ENCODE measurements at places on chromosomes 7 and 10. TPM values are rescaled to one million over a fixed set of nuclear protein-coding genes. Genes with fewer than 3 reads are reported as not detected.

DNA sequence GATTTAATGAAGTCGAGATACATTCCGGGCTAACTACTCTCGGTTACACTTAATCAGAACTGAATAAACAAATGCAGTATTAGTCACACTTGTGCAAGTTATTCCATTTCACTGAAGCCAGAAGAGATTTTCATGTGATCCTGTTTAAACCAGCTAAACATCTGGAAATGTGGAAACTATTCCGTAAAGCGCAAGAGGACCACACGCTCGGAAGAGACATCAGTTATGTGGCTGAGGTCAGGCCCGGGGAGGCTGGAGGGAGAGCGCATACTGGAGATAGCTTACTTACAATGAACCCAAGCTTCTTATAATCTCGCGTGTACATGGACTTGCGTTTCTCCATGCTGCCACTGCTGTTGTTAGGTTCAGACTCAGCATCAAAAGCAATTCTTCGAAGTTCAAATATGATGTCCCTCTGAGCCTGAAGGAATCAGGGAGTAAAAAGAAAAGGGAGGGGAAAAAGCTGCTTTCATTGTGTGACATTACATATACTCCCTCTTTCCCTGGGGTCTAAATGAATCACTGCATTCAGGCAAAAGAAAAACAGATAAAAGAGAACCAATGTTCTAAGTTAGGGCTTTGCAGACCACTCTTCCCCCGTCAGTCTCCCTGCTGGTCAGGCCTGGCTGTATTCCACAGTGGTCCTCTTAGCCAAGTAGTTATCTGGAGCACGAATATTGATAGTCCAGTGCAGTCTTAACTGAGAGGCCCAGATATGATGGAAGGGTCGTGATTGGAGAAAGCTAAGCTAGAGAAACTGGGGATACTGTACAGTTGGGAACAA is 237.4 kb downstream of the ELMO1 start:
- DNase-seq, result peak; percentile 31

DNA sequence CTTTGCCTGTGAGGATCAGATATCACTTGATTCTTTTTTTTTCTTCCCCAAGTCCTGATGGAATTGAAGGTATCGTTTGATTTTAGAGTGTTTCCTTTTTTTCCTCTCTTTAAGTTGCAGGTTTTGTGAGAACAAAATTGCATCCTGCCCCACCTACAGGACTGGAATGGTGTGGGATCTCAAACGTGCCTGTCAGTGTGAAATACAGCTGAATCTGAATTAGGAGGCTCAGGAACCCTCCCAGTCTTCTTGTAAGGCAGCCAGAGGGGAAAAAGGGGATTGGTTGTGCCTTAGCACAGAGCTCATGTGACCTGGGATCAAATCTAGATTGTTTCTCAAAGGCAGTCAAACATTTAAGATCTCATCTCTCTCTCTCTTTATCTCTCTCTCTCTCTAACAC is 32.7 kb upstream of the KLHL7 start:
- DNase-seq, result peak; percentile 62

DNA sequence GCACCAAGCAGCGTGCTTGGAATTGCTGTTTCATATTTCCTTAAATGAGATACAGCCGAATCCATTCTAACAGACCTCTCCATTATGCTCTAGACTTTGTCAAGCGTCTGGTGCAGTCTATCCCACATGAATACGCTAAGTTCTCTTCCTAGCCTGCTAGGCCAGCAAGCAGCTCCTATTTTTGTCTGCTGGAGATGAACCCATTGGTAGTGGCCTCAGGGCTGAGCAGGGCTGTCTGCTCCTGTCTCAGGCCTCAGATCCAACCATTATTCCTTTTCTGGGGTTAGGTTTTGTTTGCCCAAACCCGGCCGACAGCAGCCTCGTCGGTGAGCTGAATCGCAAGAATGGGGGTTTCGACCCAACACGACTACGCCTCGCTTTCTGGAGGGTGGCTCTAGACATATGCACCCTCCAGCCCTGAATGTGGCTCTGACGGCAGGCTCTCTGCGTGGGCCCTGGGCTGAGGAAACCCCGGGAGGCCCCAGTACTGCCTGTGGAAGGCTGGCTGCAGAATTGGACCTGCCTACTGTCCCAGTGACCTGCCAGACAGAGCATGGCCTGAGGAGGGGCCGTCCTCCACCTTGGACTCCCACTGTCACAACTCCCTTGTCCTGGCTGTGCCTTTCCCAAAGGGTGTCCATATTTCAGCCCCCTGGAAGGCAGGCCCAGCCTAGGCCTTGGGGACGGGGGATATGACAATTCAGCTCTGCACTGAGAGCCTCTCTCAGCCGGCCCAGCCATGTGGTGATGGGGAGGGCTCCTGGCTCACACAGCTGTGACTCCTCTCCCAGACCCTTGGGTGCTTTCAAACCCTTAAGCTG is 267.9 kb upstream of the TCERG1L start:
- DNase-seq, result no peak

- no peak for DNase-seq
Measured at GRCh38 chr7:15594461-15594860, 32.6 kb upstream of the AGMO start.

- DNase-seq, result no peak
Measured at GRCh38 chr10:112857493-112857892, 92.6 kb upstream of the TCF7L2 start.

DNA sequence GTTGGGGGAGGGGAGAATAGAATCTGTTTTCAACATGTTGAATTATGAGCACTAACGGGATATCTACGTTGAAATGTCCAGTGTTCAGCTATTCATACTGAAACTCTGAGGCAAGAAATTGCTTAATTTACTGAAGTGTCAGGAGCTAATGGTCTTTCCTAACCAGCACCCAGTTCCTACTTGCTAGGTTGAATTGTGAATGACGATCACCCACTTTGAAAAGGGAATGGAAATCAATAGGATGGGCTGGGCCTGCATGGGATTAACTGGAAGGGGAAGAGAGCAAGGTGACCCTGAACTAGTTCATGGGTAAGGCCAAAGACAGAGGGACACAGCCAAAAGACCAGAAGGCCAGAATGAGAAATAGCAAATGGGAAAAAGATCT is 51.3 kb downstream of the HIPK2 start:
- no peak for DNase-seq

DNA sequence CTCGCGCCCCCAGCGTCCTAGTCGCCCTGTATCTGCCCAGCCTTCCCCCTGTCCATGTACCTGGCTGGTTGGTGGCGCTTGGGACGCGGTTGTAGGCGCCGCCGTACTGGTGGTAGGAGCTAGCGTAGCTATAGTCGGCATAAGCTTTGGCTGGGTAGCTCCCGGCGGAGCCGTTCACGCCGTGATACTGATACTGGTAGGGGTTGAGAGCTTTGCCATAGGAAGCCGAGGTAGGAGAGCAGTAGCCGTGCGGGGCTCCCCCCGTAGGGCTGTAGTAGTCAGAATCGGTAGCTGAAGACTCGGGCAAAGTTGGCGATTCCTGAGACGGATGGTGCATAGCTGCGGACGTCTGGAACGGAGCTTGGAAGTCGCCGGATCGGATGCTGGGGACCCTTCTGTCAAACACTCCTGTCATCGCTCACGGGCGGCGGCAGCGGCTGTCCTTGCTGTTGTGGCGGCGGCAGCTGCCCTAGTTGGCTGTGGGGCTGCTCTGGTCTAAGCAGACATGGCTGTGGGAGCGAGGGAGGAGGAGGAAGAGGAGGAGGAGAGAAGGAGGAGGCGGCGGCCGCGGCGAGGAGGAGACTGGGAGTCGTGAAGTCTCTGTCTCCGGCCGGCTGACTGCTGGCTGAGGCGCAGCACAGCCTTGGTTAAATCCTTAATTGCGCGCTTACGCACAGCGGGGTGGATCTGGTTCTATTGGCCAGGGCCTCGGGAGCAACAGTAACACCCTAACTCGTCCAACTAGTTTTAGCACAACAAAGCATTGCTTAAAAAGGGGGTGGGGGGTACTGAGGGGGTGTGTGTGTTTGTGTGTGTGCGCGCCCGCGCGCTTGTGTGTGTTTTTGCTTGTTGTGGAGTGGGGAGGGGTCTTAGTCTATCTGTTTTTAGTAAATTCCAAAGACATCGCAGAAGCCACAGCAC is at the start of gene DLX5:
DLX5 (minus strand) TSS at position 623 of the 921 bp plus-strand sequence; CDS start at position 415, 208 bp downstream.
- DNase-seq, result peak; percentile 94

DNA sequence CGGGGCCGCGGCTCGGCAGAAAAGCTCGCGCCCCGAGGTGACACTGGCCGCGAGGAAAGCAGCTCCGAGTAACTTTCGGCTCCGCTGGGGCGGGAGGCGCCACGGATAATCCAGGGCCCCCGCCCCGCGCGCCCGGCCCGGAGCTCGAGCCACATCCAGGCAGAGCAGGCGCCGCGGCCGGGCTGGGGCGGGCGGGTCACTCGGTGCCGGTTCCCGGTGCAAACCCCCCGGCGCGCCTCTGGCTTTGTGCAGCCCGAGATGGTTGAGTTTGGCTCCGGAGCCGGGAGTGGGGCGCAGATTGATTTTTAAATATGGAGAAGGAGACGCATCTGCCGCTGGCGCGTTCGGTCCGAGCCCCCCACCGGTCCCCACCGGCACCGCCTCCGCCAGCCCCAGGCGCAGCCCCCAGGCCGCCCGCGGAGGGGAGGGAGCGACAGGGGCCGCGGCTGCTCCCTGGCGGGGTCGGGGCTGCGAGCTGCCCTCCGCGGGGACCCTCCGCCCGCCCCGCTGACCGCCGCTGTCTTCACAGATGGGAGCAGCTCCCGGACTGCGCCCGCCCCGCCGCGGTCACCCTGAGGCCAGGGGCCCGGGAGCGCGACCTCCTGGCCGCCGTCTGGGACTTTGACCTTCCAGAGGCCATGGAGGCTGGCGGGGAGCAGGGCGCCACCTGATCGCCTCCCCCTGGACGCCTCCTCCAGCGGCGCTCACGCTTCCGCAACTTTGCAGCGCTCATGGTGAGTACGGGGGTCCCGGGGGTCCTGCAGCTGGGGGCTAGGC is 643 bp downstream of the ADGRA1 start:
- DNase-seq, result peak; percentile 70

- no peak for DNase-seq
Measured at GRCh38 chr10:74113546-74113945, 37.1 kb downstream of the AP3M1 start.

Gene CALML5
- total RNA-seq, result not detected

Gene AGAP4
- total RNA-seq, result 44.2 TPM

Gene TMEM213
- not detected for total RNA-seq

Gene PRSS37
- total RNA-seq, result not detected

Gene AFAP1L2
- 2.2 TPM for total RNA-seq

Measured in endodermal cell (in vitro differentiated cells).